ENCODE measurements at places on chromosomes 11 and 22.

- DNase-seq, result no peak
Observed at GRCh38 chr11:74235121-74235520, 64.0 kb downstream of the PPME1 start.

DNA sequence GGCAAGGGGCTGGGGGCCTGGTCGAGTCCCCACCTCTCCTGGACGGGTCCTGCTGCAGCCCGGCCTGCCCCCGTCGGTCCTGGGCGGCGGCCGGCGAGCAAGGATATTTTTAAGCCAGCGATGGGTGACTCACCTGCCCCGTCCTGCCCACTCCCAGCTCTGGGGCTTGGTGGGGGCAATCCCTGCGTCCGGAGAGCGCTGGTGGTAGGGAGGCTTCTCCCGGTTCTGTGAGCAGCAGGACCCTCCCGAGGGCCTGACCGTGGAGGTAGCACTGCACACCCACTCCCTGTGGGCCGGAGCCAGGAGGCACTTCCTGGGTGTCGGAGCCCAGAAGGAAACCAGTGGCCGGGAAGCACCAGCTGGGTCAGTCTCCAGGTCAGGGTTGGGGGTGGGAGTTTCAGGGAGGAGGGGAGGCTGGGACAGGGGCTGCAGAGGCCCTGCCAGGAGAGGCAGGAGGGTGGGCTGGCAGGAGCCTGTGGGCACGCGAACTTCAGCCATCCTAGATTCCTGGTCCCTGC, 467 bp downstream of the EPS8L2 start:
- DNase-seq, result no peak

GRCh38 chr11:13942971-13943381, 19.5 kb upstream of the SPON1 start:
- no peak for DNase-seq

- DNase-seq, result no peak
Observed at GRCh38 chr11:19800162-19800561, 87.5 kb downstream of the NAV2 start.

GRCh38 chr11:114167355-114167754, 107.8 kb downstream of the ZBTB16 start:
- no peak for DNase-seq

DNA sequence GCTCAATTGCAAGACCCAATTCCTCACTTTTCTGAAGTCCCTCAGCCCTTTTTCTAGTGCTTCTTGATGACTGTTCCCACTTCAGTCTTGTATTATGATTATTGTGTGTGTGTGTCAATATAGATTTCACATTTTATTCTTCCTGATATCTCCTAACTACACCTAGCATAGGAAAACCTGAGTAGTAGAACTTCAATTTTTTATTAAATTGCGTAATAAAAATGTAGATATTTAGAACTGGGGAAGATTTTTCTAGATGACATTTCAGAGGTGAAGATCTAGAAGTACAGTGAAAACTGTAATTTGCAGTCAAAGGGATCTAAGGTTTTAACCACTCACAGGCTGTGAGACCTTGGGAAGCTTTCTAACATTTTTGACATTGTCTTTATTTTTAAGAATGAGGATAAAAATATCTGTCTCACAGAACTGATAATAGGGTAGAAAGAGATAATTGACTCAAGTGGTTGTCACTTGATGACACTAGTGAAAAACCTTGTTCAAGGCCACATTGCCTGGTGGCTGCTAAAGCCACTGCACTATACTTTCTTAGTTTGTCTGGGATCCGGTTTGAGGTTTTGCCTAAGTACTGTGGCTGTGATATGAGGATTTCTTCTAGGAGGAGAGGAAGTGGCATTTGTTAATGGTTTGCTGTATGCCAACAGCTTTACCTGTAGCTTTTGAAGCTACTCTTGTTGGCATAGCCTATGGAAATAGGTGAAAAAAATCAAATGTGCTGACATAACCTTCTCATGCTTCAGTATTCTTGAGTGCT, 32.2 kb upstream of the SESN3 start:
- no peak for DNase-seq

- DNase-seq, result no peak
Observed at GRCh38 chr11:65862191-65862735, 2.0 kb downstream of the MUS81 start.

GRCh38 chr11:64007629-64008282, 21.5 kb downstream of the OTUB1 start:
- no peak for DNase-seq

- no peak for DNase-seq
Observed at GRCh38 chr11:35178067-35178805, 39.3 kb downstream of the CD44 start.

- DNase-seq, result no peak
Observed at GRCh38 chr11:77106321-77106720, 3.7 kb downstream of the OMP start.

- no peak for DNase-seq
Observed at GRCh38 chr11:117249571-117249970, 17.1 kb downstream of the RNF214 start.

DNA sequence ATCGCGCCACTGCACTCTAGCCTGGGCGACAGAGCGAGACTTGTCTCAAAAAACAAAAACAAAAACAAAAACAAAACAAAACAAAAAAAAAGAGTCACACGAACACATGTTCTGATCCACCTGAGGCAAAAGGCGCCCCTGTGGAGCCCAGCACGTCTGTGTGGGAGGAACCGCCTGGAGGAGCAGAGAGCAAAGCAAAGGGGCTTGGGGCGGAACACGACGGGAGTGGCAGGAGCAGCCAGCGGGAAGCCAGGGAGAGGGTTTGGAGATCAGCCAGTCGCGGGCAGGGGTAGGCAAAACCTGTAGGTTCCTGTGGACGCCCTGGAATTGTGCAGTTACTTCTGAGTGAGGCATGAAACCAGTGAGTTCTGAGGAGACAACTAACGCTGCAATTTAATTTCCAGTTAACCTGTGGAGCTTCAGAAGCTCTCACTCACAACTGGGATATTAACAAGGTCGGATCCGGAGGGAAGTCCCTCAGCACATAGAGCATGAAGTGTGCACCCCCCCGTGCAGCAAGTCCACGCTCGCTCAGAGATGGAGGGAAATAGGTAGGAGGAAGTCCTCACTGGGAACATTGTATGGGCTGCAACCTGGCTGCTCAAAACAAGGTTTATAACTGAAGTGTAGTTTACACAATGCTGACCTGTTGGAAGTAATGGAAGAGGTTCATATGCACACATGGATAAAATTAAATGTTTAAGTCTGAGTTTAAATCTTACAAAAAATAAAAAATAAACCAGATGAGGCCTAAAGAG, 13.2 kb upstream of the USP18 start:
- no peak for DNase-seq

GRCh38 chr22:17140826-17141766, 18.0 kb downstream of the HDHD5 start:
- DNase-seq, result no peak

- no peak for DNase-seq
Observed at GRCh38 chr11:10605941-10606381, 37.5 kb upstream of the LYVE1 start.

- no peak for DNase-seq
Observed at GRCh38 chr22:19958083-19959042, 16.7 kb upstream of the TXNRD2 start.

GRCh38 chr22:23709107-23709506, 18.3 kb downstream of the RGL4 start:
- no peak for DNase-seq

GRCh38 chr11:68213135-68213515, at the start of gene KMT5B:
KMT5B (minus strand) TSS chr11:68213296; CDS start chr11:68190076, 23,220 bp downstream.
- DNase-seq, result peak; percentile 27

GRCh38 chr22:39684702-39685281, 114.2 kb downstream of the CACNA1I start:
- no peak for DNase-seq

DNA sequence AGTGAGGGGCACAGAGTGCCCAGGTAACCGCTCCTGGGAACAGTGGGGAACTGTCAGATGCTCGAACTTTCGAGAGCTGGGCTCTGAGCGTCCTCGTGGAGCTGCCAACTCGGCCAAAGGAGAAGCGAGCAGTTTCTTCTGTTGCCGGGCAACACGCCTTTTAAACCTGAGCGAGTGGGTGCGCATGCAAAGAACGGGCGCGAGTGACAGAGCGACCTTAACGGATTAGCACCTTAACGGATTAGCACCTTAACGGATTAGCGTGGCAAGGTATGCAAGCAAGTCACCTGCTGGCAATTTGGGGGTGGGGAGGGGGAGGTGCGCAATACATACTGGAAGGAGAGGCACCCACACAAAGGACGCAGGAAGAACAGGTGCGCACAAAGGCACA, 61.8 kb upstream of the PRODH start:
- DNase-seq, result no peak

DNA sequence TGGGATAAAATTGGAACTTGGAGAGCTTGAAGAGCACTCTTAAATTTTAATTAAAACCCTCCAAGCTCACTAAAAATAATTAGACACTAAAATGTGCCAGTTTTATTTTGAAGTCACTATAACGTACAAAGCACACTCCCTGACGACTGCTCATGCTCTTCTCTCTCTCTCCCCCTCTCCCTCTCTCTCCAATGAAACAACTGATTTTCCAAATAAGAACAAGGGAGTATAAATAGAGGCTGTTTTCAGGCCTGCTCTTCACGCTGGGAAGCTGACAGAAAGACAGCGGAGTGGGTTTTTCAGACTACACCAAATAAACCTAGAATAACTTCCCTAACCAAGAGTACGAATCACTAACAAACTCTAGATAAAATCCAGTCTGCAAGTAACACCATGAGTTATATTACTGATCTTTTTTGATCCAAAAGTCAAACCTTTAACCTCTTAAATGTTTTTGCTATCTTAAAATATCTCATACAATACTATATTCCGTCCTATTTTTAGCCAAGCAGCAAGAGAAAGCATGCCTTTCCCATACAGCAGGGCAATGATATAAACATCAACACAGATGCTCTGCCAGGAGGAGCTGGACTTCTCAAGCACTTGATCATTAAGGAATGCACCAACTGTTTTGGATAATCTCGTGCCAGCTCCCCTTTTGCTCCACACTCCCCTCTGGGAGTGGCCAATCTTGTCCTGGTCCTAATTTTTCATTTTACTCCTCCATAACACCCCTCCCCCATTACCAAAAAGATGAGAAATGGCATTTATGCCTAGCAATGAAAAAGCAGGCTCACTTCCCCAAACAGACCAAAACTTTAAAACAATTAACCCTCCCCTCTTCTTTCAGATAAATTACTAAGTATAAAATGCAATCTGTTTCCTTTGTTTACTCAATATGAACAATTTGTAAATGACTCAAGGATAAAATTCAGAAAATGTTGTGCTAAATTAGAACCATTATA, 116.9 kb downstream of the SOX6 start:
- no peak for DNase-seq

DNA sequence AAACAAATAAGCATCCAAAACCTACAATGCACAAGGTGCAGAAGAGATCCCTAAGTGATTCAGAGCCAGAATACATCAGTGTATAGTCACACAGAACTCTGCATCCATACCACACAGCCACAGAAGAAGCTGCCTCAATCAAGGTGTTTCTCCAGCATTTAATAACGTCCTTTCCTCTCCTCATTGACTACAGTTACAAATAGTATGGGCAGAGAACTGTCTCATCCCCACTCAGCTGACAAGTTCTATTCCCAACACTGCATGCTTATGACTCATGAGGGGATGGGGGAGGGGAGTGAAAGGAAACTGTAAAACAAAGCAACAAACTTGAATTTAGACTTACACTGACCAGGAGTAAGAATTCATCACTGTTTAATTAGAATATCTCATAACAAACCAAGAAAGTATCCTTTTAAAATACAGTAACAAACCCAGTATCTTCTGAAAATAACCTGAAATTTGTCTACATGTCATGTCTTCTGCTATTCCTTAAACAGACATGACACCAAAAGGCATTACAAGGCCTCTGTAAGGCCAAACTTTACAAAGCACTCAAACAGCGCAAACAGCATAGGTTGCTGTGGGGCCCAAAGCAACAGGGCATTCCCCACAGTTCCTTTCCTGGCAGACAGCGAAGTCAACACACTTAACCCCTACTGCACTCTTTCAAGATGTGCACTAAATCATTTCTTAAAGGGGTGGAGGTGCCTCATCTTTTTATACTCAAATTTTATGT, 29.3 kb downstream of the CELF1 start:
- DNase-seq, result no peak

- DNase-seq, result no peak
Observed at GRCh38 chr22:36411589-36412258, 24.0 kb upstream of the MYH9 start.

DNA sequence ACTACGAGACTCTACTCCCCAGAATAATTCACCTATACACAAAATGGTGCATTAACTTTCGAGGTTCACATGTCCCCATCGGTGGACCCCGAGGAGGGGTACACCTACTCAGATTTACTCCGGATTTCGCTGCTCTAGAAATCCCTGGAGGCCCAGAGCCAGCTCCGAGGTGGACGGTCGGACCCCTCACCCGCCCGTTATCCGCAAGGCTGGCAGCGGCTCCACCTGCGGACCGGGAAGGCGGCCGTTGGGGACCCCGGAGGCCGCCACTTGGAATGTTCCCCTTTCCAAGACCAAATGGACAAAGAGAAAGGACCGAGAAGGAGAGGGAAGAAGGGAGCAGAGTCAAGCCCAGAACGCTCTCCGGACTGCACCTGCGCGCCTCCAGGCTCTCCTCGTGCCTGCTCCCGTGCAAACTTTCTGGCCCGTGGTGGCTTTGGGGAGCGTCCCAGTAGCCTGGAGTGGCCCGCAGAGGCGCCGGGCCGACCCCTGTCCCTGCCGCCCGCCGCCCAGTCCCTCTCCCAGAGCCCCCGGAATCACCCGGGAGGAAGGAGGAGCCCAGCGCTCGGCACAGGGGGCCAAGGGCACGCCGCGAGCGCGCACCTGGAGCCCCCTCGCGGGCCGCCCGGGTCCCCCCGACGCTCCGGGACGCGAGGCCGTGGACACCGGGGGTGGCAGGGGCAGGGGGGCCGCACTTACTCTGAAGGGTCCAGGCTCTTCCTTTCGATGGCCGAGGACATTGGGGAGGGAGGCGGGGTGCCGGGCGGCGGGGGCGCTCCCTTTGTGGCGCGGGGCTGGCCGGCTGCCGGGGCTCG, 23.0 kb downstream of the LMO2 start:
- DNase-seq, result no peak

- no peak for DNase-seq
Observed at GRCh38 chr22:27210111-27210730, 552.8 kb downstream of the MIAT start.

DNA sequence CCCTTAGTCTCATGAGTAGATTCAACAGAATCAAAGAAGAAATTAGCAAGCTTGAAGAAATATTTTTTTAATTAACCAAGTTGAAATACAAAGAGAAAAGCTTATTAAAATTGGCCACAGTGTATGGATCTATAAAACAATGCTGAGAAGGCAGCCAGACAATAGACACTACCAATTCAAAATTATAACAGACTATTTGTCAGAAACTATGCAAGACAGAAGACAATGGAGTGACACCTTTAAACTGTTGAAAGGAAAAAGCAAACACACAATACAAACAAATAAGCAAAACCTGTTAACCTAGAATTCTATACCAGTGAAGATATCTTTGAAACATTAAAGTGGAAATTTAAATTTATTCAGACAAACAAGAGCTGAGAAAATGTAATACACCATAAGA, 225.4 kb downstream of the CASP12 start:
- DNase-seq, result no peak

- DNase-seq, result no peak
Observed at GRCh38 chr11:118908901-118909618, 16.7 kb downstream of the BCL9L start.

- DNase-seq, result no peak
Observed at GRCh38 chr11:15675683-15676082, 561.0 kb downstream of the INSC start.

Data from stimulated activated CD8-positive, alpha-beta memory T cell treated with anti-CD3 and anti-CD28 coated beads, Interleukin-7, amount 100 ng/mL, for 1 hour (primary cell).